ENCODE measurements at places on chromosomes 4 and X. TPM values are rescaled to one million over a fixed set of nuclear protein-coding genes. Genes with fewer than 3 reads are reported as not detected.

The PAGE1 gene
- total RNA-seq: not detected

- DNase-seq: peak; percentile 85
Measured at GRCh38 chrX:23694606-23695005, 27.3 kb downstream of the PRDX4 start.

- DNase-seq: no peak
Measured at GRCh38 chrX:53456254-53456653, 22.1 kb upstream of the HSD17B10 start.

DNA sequence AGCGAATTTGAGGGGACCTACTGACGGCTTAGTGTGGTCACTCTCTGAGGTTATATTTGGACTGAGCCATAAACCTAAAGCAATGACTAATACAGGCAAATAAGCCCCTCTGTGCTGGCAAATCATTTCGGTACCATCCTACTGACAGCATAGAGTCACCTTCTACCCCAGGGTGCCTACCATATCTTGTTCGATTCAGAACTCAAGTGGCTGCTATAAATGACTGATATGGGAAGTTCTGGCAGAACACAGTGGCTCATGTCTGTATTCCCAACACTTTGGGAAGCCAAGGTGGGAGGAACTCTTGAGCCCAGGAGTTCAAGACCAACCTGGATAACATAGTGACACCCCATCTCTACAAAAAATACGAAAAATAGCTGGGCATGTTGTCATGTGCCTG is 226.1 kb upstream of the MBNL3 start:
- DNase-seq: no peak

DNA sequence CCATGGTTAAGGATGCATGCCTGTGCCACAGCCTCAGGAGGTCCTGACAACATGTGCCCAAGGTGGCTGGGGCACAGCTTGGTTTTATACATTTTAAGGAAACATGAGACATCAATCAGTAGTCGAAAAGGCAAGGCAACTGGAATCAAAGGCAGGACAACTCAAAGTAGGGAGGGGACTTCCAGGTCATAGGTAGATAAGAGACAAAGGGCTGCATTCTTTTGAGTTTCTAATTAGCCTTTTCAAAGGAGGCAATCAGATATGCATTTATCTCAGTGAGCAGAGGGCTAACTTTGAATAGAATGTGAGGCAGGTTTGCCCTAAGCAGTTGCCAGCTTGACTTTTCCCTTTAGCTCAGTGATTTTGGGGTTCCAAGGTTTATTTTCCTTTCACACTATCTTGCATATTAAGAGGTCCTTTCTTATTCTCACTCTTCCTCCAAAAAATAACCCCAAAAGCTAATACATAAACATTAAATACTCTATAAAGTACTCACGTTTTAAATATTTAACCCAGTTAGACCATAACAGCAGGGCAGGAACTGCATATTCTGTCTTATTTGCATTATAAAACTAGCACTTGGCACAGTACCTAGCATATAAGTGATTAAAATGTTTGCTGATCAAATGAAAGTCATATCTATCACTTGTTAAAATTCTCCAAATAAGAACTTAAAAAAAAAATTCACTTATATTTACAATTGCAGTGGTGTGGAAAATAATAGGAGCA is 36.3 kb upstream of the UGT8 start:
- no peak for DNase-seq

GRCh38 chrX:11437642-11438379 is 144.6 kb downstream of the AMELX start:
- DNase-seq: no peak

DNA sequence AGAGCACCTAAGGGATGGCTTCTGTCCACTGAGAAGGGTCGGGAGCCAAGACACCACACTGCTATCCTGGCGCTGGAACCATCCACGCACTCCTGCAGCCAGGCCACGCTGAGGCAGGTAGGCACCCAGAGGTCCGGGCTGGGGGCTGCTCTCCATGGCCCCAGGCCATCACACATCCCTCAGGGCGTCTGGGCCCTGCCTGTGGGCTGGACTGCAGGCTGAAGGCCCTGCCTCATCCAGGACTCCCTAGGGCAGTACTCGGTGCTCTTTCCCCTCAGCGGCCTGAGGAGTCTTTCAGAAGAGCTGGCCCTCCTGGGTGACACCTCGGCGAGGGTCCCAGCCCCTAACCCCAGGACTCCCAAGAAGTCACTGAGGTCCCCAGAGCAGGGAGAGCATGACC is 17.7 kb downstream of the FGFR3 start:
- DNase-seq: no peak

DNA sequence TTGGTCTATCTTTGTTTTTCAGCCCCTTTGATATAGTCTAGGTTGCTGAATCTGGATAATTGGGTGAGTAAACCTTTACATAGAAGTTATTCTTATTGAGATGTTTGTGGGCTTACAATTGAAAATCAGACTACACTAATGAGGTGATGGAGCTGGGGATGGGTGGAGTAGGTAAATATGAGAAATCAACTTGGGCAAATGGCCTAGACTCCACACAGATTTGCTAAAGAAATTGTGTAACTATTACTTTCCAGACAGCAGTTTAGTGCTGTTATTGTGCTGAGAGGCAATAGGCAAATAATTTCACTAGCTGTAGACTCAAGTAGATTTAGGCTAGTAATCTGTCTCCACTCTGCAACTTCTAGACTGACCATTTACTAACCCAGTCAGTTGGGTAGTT is 8.2 kb downstream of the DIAPH2 start:
- no peak for DNase-seq

GRCh38 chrX:18468599-18468998 is 43.2 kb downstream of the CDKL5 start:
- DNase-seq: no peak

The GABRE gene
- not detected for total RNA-seq

The FMR1NB gene
- not detected for total RNA-seq

The SEC24D gene
- total RNA-seq: 65.0 TPM

The AFP gene
- not detected for total RNA-seq

GRCh38 chr4:169167957-169168858 is 102.5 kb downstream of the SH3RF1 start:
- DNase-seq: no peak

DNA sequence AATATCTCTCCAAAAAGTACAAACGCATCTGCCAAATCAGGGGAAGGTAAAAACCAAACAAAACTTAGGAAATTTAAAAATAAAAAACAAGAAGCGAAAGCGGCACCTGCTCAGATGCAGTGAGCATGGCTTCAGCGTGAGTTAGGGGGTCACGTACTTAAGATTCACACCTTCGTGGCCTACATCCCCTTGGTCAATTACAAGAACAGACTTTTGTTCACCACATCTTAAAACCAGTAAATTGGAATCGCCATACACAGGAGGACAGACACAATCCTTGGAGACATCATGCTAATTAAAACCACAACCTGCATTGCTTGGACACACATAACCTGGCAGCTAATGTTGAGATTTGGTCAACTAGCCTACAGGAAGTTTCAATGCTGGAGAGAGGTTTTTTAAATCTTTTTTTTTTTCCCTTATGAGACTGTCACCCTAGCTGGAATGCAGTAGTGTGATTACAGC is 12.5 kb upstream of the SEL1L3 start:
- DNase-seq: peak; percentile 92

GRCh38 chrX:12970691-12971202 is 4.2 kb upstream of the TMSB4X start:
- no peak for DNase-seq

- DNase-seq: peak; percentile 63
Measured at GRCh38 chrX:15566244-15566643, 34.5 kb downstream of the ACE2 start.

The CFP gene
- total RNA-seq: 0.54 TPM

- no peak for DNase-seq
Measured at GRCh38 chrX:1507511-1508463, 29.2 kb downstream of the P2RY8 start.

GRCh38 chr4:19193274-19193981 is 1058.3 kb upstream of the SLIT2 start:
- no peak for DNase-seq

The SHROOM2 gene
- 0.15 TPM for total RNA-seq

GRCh38 chrX:110183314-110183713 is 134.6 kb downstream of the AMMECR1 start:
- no peak for DNase-seq

The SUPT20HL2 gene
- total RNA-seq: not detected

- peak; percentile 81 for DNase-seq
Measured at GRCh38 chrX:63686878-63687714, 97.9 kb downstream of the ARHGEF9 start.

The MID2 gene
- 0.40 TPM for total RNA-seq

The LRCH2 gene
- not detected for total RNA-seq

The FAM241A gene
- total RNA-seq: 0.14 TPM

The GAGE12F gene
- not detected for total RNA-seq

The CCKAR gene
- not detected for total RNA-seq

Measured in Karpas-422 (cell line).